Fibroblast of skin of back (primary cell): ENCODE measurements at places on chromosomes 4 and X.
A peak's percentile ranks its signal among the peaks of the same experiment; 100 is the strongest.

GRCh38 chr4:152360045-152360410 is 175.9 kb downstream of the FBXW7 start:
- DNase-seq: no peak

DNA sequence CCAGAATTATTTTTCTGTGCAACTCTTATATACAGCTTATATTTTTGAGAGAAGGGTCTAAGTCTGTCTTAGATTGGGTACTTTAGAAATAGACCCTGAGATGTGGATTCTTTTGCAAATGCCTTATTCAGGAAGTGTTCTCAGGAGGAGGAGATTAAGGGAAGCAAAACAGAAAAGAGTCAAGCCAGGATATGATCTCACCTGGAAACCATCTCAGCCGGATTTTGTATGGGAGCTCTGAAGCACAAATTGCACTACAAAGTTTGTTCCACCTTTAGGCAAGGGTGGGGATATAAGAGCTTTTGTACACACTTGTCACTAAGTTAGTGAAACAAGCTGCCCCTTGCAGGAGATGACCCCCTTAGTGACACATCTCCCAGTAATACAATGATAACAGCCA is 121.2 kb upstream of the GRPR start:
- DNase-seq: peak; percentile 39

- DNase-seq: peak; percentile 67
These were observed 80.8 kb upstream of the MAB21L2 start for GRCh38 chr4:150501009-150501727.

DNA sequence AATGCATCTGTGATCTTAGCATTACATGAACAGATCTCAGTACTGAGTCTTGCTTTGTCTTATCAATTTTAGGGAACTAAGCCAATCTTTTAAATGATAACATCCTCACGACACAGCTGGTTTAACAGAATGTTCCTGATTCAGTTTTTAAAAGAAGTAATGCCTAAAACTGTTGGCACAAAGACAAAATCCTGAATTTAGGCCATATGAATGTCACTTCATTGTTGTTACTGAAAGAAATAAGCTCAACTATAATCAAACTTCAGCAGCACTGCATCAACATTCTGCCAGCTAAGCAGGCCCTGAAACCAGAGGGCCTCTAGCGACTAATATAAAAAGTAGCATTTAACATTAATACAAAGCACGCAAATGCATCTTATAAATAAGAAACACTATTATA is 130.6 kb downstream of the FRYL start:
- no peak for DNase-seq

DNA sequence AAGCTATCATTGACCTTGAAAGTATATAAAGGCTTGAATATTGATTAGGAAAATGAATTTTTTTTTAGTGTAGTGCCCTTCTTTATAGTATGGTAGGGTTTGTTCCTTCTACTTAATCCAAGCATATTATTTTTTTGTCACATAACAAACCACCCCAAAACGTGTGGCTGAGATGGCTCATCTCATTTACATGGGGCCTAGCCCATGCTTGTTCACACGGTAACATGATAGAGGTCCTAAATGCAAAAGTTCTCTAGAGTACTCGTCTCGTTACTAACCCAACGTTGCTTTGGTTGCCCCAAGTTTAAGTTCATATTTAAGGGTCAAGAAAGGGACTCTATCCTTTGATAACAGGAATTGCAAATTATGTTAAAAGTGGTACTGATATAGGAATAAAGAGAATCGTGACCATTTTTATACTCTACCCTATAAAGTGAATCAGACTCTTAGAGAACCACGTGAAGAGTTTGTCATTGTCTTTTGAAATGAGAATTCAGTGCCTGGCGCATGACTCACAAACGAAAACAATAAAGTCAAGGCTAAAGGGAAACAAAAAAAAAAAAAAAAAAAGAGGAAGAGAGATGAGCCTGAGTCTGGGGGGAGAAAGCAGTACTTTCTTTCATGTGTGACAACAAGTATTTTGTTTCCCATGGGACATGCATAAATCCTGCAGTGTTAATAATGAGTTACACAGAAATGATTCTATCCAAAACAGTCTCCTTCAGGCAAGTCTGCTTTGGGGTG is 402.8 kb upstream of the NWD2 start:
- peak; percentile 74 for DNase-seq

DNA sequence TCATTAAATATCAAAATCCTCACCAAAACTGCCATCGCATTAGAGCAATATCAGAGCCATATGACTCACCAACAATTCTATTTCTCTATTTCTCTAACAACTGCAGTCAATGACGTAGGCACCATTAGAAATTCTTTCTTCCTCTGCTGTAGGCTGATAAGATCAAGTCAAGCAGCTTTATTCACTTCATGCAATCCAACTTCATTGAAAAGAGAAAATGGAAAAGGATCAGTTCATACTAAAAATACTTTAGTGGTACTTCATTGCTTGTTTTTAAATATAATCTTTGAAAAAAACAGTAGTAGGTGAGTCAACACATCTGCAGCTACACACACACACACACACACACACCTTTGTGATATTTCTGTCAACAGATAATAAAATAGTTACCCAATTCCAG is 345.3 kb upstream of the TENM3 start:
- peak; percentile 41 for DNase-seq
